NCI-H1105 treated with DMSO at 0.1 percent for 48 hours (cell line): ENCODE measurements at places on chromosomes 4 and X.

GRCh38 chr4:165738571-165738970 lies 134.5 kb upstream of the TLL1 start:
- DNase-seq, result no peak

GRCh38 chr4:184617600-184618196 lies 31.5 kb downstream of the CASP3 start:
- DNase-seq, result no peak

GRCh38 chr4:123406872-123407271 lies 10.3 kb downstream of the SPRY1 start:
- no peak for DNase-seq

DNA sequence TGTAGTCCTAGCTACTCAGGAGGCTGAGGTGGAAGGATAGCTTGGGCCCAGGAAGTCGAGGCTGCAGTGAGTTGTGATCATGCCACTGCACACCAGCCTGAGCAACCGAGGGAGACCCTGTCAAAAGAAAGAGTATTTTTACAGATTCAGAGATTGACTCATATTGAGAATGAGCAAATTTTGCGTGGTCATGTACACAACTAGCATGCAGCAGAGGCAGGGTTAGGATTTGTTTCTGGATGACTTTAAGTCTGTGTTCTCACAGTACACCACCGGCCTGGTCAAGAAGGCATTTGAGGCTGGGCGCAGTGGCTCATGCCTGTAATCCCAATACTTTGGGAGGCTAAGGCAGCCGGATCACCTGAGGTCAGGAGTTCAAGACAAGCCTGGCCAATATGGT lies 44.8 kb upstream of the CBR4 start:
- DNase-seq, result no peak

DNA sequence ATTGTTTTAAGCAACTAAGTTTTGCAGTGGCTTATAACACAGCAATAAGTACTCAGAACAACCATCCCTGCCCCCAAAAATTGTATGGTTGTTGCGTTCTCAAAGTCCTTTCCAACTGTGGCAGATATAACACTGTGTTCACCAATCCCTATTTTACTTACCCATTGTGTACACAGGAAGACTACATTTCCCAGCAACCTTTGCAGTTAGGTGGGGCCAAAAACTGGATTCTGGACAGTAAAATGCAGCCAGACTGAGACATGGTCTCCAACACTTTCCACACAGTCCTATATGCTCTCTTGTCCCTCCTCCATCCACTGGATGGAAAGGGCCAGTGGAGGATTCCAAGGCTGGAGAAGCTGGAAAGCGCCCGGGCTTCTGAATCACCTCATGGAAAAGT lies 523.6 kb downstream of the BCOR start:
- DNase-seq, result peak; percentile 7

GRCh38 chrX:13837290-13837745 lies 20.4 kb upstream of the GPM6B start:
- no peak for DNase-seq

DNA sequence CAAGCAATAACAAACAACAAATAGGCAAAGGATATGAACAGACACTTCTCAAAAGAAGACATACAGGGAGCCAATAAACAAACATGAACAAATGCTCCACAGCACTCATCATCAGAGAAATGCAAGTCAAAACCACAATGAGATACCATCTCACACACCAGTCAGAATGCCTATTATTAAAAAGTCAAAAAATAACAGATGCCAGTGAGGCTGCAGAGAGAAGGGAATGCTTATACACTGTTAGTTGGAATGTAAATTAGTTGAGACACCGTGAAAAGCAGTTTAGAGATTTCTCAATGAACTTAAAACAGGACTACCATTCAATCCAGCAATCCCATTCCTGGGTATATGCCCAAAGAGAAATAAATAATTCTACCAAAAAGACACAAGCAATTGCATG lies 129.8 kb upstream of the MAGEB2 start:
- no peak for DNase-seq

GRCh38 chrX:136623396-136623795 lies 24.6 kb upstream of the CD40LG start:
- no peak for DNase-seq

DNA sequence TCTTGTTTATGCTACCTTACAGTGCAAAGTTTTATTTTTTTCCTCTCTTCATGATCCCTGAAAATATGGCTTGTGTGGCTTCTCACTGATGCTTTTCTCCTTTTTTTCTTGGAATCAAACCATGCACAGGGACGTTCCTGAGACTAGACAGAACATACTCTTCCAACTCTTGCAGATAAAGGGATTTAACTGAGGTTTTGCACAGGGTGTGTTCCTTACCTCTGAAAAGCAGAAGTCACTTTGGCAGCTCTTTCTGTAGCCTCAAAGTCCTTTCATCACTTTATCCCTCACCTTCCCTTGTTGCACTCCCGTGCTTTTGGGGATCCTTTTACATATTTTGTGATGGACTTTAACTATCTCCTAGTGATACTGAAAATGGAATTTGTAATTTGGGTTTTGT lies 300.1 kb downstream of the SPRY1 start:
- no peak for DNase-seq

GRCh38 chr4:24033626-24034025 lies 143.8 kb upstream of the PPARGC1A start:
- DNase-seq, result no peak

- DNase-seq, result no peak
Measured at GRCh38 chr4:89773805-89774204, 63.2 kb downstream of the SNCA start.

DNA sequence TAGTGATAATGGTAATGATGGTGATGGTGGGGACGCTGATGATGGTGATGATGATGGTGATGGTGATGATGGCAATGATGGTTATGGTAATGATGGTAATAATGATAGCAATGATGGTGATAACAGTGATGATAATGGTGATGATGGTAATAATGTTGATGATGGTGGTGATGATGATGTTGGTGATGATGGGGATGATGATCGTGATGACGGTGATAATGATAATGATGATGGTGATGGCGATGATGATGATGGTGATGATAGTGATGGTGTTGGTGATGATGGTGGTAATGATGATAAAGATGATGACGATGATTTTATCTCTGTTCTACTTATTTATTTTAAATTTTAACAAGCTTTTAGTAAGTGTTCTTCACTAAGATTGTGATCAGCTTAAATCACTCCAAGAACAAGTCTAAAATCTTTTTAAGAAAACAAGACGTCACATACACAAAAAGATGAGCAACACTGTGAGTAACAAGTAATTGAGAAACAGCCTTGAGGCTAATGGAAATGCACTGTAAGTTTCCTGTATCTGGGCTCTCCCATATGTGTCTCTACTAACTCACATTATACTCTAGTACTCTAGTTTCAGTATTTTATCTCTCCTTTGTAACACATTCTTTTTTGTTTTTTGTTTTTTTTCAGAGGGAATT lies 480.2 kb upstream of the PRKX start:
- DNase-seq, result no peak

DNA sequence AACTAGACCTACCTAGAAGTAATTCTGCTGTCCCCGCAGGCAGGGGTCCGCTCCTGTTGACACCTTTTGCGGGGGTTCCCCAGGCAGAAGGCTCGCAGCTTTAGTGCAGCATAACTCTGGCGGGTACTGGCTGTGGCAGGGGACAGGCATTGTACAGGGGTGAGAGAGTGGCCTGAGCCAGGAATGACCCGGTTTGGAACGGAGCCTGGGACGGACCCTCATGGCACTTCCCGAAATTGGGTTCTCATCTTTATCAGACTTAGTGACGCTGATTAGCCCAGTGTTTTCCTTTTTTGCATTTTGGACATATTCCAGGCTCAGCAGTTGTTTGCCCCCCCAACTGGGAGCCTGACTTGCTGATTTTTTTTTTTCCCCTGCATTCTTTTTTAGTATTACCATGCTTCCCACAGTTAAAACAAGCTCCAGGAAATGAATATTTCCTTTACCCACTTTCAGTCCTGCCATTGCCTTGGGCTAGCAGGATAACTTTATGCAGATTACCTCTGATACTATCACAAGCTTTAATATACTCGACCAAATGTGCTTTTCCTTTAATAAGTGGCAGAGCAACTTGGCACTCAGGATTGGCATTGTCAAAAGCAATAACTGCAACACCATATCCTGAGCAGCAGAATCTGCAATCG lies 55.8 kb upstream of the WDR1 start:
- no peak for DNase-seq

DNA sequence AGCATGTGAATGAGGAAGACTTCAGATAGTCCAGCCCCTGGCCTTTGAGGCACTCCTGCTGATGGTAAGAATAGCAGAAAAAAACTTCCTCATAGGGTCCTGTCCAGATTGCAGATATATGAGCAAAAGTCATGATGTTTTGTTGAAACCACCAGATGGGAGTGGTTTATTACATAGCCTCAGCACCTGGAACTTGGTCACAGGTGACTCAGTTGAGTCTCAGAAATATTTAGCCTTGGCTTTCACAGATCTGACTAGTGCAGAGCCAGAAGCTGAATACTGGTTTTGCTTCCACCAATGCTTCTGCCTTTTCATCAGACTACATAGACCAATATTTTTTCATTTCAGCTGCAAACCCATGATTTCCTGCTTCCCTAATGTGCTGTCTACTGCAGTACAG lies 994.9 kb upstream of the SLIT2 start:
- DNase-seq, result no peak

DNA sequence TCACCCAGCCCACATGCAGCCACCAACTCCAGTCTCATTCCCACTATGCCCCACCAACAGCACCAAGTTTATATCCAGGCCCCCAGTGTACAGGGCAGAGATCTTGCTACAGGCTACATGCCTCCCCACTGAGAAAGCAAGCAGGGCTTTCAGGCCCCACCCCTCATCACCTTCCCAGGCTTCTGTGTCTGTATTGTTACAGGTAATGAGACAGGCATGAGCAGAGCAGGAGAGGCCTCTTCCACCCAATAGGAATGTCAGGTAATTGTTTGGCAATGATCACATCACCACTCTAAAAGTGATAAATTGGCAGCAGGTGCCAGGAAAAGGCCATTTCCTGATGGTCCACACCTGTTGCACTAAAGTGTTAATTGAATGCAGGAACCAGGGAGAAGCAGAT lies 102.5 kb downstream of the ZNF518B start:
- DNase-seq, result peak; percentile 37

- no peak for DNase-seq
Measured at GRCh38 chr4:150974252-150974640, 40.8 kb downstream of the LRBA start.
